ENCODE measurements at places on chromosomes 11 and 22. TPM values are rescaled to one million over a fixed set of nuclear protein-coding genes. Genes with fewer than 3 reads are reported as not detected.
A peak's percentile ranks its signal among the peaks of the same experiment; 100 is the strongest.

DNA sequence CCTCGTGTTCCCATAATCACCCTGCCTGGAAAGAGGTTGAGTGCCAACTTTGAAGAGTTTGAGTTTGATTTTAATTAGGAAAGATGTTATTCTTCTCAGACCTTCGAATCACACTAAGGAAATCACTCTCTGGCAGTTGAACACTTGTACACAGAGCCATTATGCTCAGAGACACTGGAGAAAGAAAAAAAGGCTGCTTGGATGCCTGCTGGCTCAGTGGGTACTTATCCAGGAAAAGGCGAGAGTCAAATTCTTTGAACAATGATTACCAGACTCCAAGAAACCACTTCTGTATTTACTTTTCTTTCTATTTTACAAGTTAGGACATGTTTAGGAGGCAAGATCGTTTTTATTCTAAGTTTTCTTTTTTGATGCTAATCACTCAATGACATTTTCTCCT, 438.5 kb upstream of the FAT3 start:
- DNase-seq, result no peak

DNA sequence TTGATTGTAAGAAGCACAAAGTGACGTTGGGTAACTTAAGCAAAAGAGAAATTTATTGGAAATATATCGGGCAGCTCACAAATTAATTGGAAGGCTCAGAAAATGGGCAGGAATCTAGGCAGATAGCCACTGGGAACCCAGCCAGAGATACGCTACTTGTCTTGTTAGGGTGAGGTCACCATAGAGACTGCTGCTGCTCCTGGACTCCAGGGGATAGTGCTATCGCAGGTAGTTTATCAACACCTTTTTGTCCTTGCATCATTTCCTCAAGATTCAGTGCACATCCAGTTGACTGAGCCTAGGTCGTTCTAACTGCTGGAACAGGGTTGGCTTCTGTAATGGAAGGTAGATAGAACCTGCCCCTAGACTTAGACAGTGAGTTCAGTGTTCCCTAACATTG, 19.6 kb downstream of the AMOTL1 start:
- DNase-seq, result no peak

Gene TUBA8
- 138 TPM for polyA plus RNA-seq

DNA sequence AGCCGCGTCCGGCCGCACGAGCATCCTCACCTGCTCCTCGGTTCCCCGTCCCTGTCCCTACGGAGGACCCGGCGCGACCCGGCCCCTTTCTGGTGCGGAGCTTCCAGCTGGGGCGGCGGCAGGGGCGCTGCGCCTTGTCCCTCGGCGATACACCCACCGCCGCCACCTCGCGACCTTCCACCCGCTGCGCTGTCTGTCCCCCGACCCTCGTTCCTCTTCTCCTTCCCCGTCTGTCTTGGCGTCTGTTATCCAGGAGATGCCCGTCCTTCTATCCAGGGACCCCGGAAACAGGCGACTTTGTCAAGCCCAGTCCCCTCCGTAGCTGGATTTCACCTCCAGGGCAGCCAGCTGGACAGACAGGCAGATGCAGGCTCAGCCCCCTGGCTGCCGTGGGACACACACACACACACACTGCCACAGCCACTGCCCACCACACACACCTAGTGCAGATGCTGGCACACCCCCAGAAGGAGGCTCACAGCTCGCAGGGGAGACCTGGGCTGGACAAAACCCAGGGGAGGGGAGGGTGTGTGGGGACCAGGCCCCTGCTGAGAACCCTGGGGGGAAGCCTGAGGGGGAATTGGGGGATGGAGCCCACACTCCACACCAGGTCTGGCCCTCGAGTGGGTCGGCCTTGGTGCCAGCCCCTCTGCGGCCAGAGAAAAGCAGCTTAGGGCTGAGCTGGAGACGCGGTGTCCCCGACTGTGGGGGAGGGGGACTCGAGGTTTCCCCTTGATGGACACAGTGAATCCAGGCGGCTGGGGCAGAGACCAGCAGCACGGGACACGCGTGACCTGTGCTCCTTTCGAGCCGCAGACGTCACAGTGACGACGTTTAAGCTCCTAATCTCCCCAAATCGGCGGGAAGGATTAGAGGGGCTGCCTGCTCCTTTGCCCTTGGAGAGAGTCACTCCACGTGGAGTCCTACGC, 788 bp downstream of the DRD4 start:
- no peak for DNase-seq

Gene H19
- polyA plus RNA-seq, result 1,642 TPM

- peak; percentile 30 for DNase-seq
Observed at GRCh38 chr22:37896181-37896592, 9.9 kb upstream of the MICALL1 start.

GRCh38 chr11:124080327-124081001, 34.8 kb upstream of the VWA5A start:
- DNase-seq, result no peak

DNA sequence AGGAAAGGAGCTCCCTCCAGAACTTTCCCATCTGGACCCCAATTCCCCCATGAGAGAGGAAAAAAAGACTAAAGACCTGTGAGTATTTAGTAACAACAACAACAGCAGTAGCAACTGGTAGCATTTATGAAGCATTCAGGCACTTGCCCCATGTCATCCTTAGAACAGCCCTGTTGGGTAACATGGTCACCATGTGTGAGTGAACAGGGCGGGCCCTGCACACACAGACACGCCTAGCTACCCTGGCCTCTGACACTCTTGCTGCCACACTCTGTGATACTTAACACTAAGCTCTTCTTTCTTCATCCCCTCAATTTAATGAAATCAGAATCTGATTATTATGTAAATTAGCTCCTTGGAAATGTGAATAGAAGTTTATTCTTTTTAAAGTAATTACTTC, 26.1 kb upstream of the SLC25A18 start:
- no peak for DNase-seq

DNA sequence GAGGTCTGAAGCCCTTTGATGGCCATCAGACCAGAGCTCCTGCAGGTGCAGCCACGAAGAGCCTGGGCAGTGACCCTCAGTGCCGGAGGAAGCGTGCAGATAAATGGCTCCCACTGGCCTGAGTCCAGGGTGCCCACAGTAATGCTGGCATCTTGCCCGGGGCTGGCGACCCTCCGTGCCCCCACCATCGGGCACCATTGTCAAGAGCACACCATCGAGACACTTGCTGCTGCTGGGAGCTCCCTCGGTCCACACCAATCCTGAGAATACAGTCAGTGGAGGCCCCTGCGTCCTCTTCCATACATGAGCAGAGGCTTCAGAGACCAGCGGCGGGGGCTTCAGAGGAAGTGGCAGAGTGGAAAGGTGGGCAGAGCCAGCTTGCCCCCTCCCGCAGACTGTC, 1448.3 kb downstream of the BRD1 start:
- DNase-seq, result no peak

Gene OR8D4
- not detected for polyA plus RNA-seq

- DNase-seq, result no peak
Observed at GRCh38 chr11:36235750-36236149, 53.5 kb downstream of the COMMD9 start.

GRCh38 chr22:38751422-38752346, 4.1 kb downstream of the SUN2 start:
- peak; percentile 51 for DNase-seq

Measured in heart right ventricle (tissue), 16 donors.